ENCODE measurements at places on chromosomes 4 and X.

GRCh38 chr4:40059362-40059761, 2.7 kb downstream of the N4BP2 start:
- no peak for DNase-seq

DNA sequence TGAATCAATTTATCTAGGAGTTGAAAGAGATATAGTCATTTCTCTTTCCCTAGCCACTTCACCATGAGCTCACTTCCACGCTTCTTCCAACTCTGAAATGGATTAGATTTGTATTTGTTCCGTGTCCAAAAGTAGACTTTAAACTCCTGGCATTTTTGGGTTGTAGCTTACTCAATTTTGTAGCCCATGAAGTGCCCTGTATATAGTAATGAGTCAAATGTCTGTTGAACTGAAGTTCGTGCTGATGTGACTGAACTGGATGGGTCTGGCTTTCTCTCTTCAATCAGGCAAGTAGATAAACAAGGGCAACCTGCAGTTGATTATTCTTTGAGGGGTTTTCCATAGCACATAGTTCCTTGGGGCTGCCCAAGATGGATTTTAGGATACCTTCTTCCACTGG, 450.6 kb downstream of the SH2D1A start:
- no peak for DNase-seq

GRCh38 chr4:101670370-101670769, 120.2 kb upstream of the BANK1 start:
- DNase-seq: no peak

- DNase-seq: no peak
These were observed 308.8 kb downstream of the PRR32 start for GRCh38 chrX:127128282-127128681.

DNA sequence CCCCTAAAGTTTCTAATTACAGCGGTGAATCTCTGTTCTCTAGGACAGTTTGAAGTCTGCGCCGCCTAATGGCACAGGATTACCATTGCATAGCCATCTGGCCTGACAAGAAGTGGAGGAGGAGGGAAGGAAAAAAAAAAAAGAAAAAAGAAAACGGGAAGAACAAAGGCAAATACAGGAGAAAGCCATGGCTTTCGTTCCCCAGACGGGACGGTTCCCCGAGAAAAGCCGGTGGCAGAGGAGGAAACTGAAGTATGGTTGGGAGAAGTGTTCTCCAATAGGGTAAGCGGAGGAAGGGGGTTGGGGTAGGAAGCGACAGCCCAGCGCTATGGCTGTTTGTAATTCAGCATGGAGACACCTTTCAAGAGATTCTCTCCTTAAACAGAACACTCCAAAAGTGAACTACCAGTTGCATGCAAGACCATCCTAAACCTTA, 80.8 kb downstream of the HMGN5 start:
- no peak for DNase-seq

- no peak for DNase-seq
These were observed 94.2 kb downstream of the GPAT3 start for GRCh38 chr4:83629945-83630721.

DNA sequence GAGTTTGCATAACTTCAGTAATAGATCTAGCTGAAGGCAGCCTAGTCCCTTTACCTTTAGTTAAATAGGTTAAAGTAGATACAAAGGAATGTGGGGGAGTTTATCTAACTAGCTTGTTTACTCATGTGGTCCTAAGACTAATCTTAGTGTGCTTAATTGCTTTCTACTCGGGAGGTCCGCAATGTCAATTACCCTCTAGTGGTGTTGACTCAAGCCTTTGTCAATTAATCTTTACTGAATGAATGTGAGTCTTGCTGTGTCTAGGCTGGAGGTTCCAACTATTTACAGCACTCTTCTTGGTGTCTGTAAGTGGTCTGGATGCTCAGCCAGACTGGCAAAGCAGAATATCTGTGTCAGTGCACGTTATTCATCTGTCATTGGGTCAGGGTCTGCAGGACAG, 17.9 kb upstream of the YTHDC1 start:
- no peak for DNase-seq

DNA sequence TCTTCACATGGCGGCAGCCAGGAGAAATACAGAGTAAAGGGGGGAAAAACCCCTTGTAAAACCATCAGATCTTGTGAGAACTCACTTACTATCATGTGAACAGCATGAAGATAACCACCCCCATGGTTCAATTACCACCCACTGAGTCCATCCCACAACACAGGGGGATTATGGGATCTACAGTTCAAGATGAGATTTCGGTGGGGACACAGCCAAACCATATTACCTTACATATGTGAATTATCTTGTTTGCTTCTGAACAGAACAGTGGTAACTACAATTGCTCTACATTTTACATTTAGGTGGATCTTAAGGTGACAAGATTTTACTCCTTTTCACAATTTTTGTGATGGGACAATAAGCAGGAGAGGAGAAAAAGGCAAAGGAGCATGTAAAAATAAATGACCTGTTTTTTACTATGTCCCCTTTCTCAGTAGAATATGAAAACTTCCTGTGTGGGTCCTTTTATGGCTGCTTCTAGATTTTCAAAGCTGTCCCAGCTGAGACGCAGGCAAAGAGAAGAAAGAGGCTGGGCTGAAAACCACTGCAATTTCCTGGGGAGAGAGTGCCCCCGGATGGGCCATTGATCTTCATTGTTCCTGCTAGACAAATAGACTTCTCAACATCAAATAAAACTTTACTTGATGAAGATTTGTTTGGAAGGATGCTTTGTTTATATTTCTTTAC, 45.9 kb upstream of the PGM2 start:
- no peak for DNase-seq

DNA sequence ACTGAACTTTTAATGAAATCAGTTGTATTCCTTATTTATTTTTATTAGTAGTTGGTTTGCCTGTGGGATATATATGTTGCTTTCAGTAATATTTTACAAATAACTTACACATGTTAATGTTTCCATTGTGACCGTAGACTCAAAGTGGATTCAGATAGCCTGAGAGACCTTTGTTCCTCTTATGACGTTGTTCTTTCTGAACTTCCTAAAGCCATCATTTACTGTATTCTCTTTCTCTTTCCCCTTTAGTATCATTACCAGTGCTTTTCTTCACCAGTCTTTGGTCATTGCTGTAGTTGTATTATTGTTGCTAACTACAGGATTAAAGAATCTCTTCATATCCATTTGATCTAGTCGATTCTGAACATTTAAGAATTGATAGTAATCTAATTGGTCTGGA, 4.3 kb downstream of the STIM2 start:
- DNase-seq: no peak

- no peak for DNase-seq
These were observed 8.9 kb downstream of the EIF4E start for GRCh38 chr4:98919996-98920395.

DNA sequence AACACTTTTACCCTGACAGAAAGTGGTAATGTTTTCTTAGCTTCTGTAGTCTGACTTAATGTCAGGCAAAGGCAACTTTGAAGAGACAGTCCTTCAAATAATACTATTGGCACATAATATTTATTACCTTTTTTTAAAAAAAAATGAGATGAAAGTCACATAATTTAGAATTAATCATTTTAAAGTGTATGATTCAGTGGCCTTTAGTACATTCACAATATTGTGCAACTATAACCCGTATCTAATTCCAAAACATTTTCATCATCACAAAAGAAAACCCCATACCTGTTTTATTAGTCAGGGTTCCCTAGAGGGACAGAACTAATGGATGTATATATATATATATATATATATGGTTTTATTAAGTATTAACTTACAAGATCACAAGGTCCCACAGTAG, 94.8 kb upstream of the TEX13A start:
- no peak for DNase-seq

DNA sequence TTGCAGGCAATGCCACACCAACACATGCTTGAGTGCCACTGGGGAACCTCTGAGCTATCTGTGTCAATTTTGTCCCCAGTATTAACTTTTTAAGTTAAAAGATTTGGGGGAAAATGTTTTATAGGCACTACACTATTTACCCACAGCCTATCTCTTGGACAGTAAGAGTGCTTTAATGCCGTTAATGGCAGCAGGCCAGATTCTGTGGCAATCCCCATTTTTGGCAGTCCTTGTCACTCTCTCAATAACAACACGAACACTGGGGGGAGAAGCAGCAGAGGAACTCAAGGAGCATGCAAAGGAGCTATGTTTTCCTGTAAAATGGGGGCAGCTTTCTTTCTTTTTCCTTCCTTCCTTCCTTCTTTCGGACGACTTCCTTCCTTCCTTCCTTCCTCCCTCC, 168.6 kb downstream of the NSUN7 start:
- no peak for DNase-seq

DNA sequence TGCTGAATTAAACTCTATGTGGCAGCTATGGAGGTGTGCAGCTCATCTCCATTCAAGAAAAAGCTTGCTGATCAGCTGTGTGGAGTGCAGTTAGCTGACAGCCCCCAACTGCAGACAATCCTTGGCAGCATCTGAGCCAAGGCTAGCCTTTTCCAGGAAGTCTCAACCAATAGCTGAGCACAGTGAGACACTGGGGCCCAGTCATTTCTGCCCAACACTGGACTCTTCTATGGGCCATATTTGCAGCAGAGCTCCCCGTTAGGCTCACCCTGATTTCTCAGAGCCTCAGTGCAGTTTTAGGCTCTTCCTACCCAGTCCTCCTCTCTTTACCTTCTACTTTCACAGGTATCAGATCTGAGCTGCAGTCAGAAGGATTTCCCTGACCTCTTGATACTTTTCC, 12.9 kb downstream of the DDX53 start:
- no peak for DNase-seq

GRCh38 chrX:2450681-2451080, 50.1 kb downstream of the DHRSX start:
- no peak for DNase-seq

DNA sequence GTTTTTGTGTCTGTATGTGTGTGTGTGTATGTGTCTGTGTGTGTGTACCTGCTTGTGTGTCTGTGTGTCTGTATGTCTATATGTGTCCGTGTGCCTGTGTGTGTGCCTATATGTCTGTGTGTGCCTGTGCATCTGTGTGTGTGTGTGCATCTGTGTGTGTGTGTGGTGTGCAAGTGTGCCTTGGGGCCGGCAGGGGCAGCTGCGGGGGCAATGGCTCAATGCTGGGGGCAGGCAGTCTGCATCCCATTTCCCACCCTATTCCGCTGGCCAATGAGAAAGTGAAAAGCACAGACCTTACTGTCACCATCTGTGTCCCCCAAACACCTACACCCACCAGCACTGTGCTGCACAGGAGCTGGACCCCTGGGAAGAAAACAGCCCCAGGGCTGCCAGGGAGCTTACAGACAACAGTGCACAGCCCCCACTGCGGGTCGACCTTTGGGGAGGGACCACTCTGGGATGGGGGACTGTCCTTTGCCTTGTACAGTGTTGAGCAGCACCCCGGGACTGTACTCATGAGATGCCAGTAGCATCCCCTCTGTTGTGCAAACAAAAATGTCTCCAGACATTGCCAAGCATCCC, 246.0 kb downstream of the EVC2 start:
- no peak for DNase-seq

DNA sequence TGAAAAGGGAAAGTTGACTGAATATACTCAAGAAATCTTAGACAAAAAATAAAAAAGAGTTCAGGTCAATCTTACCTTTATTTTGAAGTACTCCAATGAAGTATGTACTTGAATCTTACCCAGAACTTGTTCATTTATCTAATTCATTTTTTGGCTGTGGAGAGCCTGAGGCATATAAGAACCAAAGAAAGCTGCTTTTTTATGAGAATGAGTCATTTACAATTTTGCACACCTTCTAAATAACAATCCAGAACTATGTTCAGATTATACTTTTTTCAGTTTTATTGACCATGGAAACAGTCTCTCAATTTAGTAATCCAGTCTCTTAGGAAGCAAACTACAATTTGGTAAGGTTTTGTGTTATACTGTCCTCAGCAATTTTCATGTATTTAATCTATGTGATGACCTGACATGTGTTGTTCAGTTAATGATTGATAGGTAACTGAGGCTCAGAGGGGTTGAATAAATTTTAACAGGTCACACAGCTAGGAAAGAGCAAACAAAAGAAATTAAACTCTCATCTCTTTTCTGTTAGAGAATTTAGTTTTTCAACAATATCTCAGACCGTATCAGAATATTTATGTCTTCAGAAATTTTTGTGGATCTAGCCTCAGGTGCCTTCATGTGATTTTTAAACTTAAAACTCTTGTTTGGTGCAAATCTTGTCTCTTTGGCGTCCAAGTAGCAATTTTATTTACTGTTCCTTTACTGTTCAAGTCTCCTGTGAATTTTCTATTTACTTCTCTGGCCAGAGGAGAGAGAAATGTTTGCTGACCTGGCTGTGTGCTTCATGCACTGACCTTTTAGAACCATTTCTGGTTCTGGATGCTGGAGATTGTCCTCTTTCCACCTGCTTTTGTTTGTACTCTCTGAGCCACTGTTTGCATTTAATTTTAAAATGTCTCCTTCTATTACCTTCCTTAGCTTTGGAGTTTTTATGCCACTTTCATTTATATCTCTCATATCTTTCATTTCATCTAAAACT, 1453.4 kb downstream of the STIM2 start:
- no peak for DNase-seq

- no peak for DNase-seq
These were observed 45.3 kb upstream of the BDH2 start for GRCh38 chr4:103144926-103145325.

DNA sequence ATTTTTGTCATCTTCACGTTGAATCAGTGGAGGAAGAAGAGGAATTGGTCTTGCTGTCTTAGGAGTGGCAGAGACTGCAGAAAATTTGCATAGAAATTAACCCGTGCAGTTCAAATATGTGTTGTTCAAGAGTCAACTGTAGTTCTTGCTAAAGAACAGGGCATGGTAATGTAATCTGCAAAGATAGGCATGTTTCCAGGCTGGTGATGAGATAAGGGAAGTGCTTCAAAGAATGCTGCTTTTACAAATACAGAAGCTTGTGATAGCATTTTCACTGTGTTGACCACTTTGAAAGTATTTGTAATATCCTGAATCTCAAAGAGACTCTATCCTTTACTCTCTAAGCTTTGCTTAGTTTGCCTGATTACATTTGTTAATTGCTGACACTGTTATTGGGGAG, 60.1 kb downstream of the PRRG1 start:
- DNase-seq: no peak

- no peak for DNase-seq
These were observed 5.5 kb upstream of the WFS1 start for GRCh38 chr4:6264225-6264540.

DNA sequence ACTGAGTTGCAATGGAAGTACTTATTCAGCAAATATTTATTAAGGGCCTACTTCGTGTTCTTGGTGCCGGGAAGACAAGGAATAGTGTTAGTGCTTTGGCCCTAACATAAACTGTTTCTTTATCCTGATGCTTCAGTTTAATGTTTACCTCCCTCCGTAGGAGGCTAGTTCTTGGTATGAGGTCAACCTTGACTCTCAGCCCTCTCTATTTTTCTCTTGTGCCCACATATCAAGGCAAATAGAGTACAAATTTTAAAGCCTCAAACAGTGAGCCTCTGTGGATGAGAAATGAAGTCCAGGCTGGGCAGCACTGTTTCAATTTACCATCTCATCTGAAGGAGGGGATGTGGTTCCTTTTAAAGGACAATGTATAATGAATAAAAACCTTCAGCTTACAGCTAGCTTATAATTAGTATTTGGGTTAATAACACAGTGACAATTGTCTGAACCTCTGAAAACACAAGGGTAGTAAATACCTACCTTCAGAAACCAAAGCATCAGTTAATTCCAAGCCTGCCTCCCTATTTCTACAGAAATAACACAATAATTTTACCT, 68.5 kb downstream of the SH3RF1 start:
- no peak for DNase-seq

Measured in thoracic aorta (tissue), 2 donors.